ENCODE measurements at places on chromosomes 16 and 17. TPM values are rescaled to one million over a fixed set of nuclear protein-coding genes. Genes with fewer than 3 reads are reported as not detected.

HYDIN gene
- not detected for total RNA-seq

NUBP2 gene
- 58.5 TPM for total RNA-seq

KRTAP4-4 gene
- not detected for total RNA-seq

NPTX1 gene
- total RNA-seq: 18.9 TPM

KRTAP3-1 gene
- not detected for total RNA-seq

SMIM36 gene
- total RNA-seq: not detected

XPO6 gene
- total RNA-seq: 206 TPM

Data from activated CD8-positive, alpha-beta T cell treated with anti-CD3 and anti-CD28 coated beads, Interleukin-2, amount 10 ng/mL, durations not matched to agents 7 days and 5 days (primary cell).